Activated CD4-positive, alpha-beta T cell treated with anti-CD3 and anti-CD28 coated beads for 48 hours (primary cell): ENCODE measurements at places on chromosomes 16 and 17.

DNA sequence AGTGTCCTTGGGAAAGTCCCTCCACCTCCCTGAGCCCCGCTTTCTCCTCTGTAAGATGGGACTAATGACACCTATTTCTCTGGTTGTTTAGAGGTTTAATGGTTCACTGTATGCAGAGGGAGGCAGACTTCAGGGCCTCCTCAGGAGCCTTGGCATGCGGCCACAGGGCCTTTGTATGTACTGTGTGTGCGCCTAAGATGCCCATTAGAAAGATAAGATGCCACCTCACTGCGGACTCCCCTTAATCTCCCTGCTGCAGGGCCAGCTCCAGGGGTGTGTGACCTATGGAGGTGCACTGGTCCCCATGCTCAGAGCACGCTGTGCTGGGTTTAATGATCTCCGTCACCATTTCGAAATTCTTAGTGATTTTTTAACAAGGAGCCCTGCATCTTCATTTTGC is 59.3 kb downstream of the TMEM235 start:
- no peak for DNase-seq

- no peak for DNase-seq
Observed at GRCh38 chr17:8289103-8289397, 580 bp downstream of the RANGRF start.

GRCh38 chr17:48907713-48908046 is 527 bp upstream of the UBE2Z start:
- DNase-seq, result no peak

- DNase-seq, result no peak
Observed at GRCh38 chr17:74842146-74842598, 17.5 kb downstream of the GRIN2C start.

DNA sequence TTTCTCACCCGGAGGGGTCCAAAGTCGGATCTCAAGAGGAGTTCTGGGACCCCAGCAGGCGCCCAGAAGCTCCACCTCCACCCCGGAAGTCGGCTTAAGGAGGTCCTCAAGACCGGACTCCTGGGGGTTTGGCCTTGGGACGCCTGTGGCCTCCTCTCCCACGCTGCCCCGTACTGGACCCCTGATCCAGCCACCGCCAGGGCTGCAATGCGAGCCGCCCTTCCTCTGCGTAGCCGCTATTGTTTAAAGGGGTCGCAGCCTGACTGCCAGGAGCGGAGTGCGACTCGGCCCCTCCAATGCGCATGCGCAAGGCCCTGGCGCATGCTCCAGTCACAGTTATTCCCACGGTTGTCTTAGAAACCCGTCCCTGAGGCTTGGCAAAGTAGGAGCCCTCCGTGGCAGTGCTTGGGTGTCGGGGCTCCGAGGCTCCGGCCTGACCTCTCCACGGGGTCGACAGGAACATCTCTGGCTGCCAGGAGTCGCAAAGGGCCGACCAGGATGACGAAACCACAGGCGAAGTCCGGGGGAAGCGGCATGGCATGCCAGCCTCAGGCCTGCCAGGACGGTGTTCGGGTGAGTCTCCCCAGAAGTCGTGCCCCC is 719.0 kb downstream of the KCNJ18 start:
- DNase-seq, result no peak
